ENCODE measurements at places on chromosomes 5 and 9.

DNA sequence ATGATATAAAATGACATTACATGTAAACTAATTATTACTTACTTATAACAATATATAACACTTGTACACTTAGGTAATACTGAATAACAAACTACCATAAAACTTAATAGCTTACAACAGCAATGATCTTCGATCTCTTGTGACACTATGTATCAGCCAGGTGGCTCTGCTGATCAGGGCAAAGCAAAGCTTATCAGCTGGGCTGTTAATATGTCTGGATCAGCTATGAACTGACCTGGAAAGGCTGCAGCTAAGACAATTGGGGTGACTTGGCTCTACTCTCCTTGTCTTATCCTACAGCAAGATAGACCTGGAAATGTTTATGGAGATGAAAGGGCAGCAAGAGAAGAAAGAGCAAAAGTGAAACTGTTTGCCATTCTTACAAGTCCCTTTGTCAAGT is 511.3 kb downstream of the TLR4 start:
- no peak for DNase-seq

- no peak for DNase-seq
Observed at GRCh38 chr5:14735944-14736343, 71.4 kb downstream of the OTULIN start.

DNA sequence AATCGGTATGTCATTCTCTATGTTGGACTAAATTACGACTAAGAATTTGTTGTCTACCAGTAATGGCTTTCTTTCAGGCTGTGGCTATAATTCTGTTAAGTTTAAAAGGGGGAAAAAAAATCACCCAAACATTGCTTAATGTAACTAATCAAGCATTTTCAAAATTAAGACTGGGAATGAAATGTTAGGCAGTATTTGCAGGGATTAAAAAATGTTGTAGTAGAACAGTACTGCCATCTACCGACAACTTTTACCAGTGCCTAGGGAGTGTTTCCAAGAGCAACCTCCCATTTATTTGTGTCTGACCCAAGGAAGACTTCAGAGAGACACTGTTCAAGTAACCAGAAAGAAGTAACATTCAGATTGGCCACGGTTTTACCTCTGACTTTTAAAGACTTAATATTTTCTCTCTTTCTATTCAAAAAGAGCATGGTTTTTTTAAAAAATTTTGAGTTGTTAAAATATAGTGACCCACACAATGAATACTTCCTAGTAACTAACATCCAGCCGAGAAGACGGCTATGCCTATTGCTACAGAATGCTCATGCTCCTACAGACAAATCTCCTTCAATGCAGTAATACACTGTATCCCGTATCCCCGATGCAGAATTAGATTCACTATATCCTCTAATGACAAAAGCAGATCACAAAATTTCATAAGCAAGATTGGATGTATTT is 92.4 kb downstream of the ARL15 start:
- peak; percentile 87 for DNase-seq

GRCh38 chr9:87301371-87301770 is 196.3 kb upstream of the DAPK1 start:
- DNase-seq, result no peak

GRCh38 chr5:100142607-100143006 is 392.6 kb upstream of the FAM174A start:
- no peak for DNase-seq

- DNase-seq, result peak; percentile 41
Observed at GRCh38 chr5:179836225-179837019, 15.7 kb downstream of the SQSTM1 start.

GRCh38 chr5:158423623-158424200 is 564.8 kb upstream of the CLINT1 start:
- DNase-seq, result peak; percentile 41

- no peak for DNase-seq
Observed at GRCh38 chr9:85483208-85483607, 258.5 kb downstream of the AGTPBP1 start.

DNA sequence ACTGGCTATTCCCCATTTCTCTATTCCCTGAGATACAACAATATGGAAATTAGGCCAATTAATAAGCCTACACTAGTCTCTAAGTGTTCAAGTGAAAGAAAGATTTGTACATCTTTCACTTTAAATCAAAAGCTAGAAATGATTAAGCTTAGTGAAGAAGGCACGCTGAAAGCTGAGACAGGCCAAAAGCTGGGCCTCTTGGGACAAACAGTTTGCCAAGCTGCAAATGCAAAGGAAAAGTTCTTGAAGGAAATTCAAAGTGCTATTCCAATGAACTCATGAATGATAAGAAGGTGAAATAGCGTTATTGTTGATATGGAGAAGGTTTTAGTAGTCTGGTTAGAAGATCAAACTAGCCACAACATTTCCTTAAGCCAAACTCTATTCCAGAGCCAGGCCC is 256.2 kb downstream of the ZSWIM6 start:
- no peak for DNase-seq

- DNase-seq, result peak; percentile 56
Observed at GRCh38 chr5:41112486-41113455, 41.6 kb upstream of the MROH2B start.

- no peak for DNase-seq
Observed at GRCh38 chr9:99345451-99345850, 123.4 kb downstream of the SEC61B start.

DNA sequence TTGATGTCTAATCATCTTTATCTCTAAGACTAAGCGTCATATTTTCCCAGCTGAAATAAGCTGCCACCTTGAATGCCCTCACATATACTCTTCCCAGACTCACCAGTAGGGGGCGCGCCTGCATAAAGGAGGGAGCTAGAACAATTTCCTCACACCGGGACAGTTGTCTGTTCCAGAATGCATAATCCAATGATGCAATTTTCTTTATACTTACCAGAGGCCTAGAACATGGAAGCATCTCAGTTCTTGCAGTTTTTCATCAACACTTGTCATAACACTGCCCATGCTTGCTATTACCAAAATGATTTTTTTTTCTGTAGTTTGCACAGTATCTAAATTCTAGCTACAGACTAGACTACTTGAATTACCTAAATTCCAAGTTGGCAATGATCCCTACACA is 203.9 kb downstream of the FRMD3 start:
- peak; percentile 65 for DNase-seq

DNA sequence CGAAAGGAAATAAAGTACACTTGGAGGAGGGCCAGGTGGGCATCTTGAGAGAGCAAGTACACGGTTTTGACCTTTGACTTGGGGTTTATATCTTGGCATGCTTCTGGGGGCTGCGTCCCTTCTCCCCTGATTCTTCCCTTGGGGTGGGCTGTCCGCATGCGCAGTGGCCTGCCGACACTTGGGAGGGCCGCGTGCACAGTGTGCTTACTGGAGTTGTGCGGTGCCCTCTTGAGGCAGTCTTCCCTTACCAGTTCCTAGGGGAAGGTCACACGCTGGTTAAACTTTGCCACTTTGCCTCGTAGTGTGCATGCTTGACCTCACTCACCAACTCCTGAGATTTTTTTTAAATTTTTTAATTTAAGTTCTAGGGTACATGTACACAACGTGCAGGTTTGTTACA is 4.3 kb upstream of the CLPTM1L start:
- no peak for DNase-seq

- no peak for DNase-seq
Observed at GRCh38 chr9:2179567-2179966, 164.4 kb downstream of the SMARCA2 start.

DNA sequence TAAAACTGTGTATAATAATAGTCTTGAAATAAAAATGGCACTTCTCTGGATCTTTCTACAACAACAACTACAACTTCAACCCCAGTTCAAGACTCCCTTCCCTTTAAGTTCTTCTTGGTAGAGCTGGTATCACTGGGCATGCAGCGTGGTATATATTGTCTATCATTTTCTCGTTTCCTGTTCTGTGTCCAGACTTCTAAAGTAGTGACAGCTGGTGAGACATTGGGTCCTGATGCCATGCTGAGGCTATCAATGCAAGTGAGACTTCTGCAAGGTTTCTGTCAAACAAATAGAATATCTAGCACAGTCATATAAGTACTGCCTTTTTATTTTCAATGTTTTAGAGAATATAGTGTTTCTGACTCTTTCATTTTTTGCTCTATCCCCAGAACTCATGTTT is 123.0 kb upstream of the GRIN3A start:
- DNase-seq, result no peak

GRCh38 chr9:26460624-26461023 is 432.0 kb downstream of the CAAP1 start:
- DNase-seq, result no peak

DNA sequence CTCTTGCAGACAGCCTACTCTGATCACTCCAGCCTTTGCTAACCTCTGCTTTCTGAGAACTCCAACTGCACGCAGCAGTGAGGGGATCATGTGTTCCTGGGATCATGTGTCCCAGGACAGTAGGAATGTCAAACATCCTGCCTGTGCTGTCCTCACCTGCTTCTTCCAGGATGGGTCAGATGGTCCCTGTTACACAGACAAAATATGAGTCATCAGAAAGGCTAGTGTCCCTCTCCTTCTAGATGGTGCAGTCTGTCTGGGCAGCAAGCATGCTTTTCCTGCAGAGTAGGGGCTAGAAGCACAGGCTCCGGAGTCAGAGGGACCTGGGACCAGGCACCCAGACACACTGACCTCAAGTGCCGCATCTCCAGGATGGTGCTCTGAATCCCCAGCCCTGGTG is 20.1 kb upstream of the SLC25A48 start:
- no peak for DNase-seq

DNA sequence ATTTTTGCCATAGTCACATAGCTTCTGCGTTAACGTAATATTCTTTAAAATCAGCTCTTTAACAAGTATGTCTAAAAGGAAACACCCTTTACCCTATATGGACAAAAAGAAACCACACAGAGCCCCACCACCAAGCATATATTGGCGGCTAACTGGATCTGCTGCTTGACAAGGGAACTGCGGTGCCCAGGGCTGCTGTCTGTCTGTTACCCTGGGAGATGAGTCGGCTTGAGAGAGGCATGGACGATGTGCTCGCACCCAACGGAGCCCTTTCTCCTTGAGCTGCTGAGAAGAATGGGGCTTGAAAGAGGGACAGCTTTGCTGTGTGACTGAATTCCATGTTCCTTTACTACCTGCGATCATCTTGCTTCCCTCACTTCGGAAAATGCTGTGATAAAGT is 158.6 kb upstream of the SHB start:
- peak; percentile 5 for DNase-seq

DNA sequence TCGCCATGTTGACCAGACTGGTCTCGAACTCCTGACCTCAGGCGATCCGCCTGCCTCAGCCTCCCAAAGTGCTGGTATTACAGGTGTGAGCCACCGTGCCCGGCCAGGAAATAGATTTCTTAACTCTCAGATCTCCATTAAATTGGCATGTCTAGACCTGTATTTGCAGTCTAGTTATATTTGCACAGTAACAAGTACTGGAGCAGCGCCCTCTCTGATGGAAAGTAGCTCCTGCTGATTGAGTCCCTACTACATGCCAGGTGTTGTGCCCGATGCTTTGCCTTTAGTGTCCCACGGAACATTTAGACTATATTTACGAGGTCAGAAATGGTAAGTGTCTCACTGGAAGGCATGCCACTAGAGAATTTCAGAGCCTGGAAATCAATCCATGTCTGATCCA is 15.8 kb upstream of the TMED9 start:
- DNase-seq, result no peak

GRCh38 chr9:133881671-133882381 is 110.3 kb downstream of the VAV2 start:
- no peak for DNase-seq

GRCh38 chr9:136865041-136865767 is 904 bp downstream of the EDF1 start:
- DNase-seq, result no peak

All from fibroblast of lung (primary cell).